ENCODE measurements at places on chromosomes 3 and 15.

DNA sequence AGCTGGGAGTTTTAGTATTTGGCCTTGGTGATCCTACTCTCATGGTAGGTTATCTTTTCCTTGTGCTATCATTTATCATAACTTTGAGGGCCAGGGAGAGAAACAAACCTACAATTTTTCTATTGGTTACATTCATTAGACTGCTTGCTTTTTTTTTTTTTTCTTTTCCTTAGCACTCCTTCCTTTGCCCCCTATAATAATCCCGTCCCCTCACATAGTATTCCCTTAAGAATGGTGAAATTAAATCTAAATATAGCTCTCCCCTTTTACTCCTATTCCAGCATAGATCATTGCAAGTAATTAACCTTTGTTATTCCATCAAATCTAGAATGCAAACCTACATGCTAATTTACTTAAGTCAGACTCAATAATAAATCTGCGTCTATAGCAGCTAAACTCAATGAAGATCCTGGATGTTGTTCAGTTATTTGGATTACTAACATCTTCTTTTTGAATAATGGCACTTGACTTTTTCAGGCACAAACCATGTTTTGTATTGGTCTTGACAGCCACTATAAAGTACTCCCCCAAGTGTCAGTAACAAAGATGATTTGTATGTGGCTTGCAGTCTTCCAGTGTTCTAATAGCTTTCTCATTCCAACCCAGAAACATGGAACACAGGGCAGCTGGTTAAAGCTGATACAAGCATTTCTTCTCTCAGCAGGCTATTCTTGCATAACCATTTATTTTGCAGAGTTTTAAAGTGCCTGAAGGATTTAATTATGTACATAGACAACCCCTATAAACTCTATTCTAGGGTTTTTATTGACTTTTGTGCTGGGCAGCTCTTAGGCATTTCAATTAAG lies 420.6 kb downstream of the MECOM start:
- DNase-seq: no peak

- DNase-seq: no peak
Measured at GRCh38 chr3:103712320-103713008, 1277.6 kb downstream of the ZPLD1 start.

GRCh38 chr15:73856458-73857192 lies 16.7 kb upstream of the TBC1D21 start:
- no peak for DNase-seq

GRCh38 chr3:174533286-174533685 lies 325.8 kb upstream of the NAALADL2 start:
- no peak for DNase-seq

DNA sequence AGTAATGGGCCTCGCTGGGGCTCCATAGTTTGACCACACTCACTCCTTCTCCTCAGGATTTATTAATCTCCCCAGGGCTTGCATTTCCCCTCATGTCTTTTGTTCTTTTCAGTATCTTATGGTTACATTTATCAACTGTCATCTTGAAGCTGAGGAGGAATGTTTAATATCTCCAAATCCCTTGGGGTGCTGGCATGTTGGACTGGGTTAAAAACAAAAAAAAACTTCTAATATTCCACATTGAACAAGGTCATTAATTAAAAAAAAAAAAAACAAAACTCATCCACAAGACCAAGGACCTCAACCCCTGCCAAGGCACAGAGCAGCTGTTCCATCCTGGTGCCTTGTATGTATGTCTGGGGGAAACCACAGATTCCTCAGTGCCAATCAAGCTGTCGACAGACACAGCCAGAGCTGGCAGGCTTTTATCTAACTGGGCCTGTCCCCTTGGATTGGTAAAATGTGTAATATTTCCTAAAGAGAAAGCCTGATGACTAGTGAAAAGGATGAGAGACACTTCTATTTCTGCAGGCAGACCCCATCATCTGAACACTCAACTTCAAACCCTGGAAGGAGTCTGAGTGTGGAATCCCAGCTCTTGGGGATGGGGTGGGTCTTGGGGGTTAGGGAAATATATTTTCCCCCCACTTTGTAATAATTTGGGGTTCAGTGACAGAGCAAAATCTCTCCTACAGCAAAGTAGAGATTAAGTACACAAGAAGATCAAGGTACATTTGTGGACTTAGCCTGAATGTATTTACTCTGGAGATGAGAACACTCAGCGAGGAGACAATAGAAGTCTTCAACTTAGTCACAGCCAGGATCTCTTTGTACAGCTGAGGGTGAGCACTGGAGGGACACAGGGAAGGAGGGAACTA lies 69.1 kb downstream of the TTC23 start:
- no peak for DNase-seq

DNA sequence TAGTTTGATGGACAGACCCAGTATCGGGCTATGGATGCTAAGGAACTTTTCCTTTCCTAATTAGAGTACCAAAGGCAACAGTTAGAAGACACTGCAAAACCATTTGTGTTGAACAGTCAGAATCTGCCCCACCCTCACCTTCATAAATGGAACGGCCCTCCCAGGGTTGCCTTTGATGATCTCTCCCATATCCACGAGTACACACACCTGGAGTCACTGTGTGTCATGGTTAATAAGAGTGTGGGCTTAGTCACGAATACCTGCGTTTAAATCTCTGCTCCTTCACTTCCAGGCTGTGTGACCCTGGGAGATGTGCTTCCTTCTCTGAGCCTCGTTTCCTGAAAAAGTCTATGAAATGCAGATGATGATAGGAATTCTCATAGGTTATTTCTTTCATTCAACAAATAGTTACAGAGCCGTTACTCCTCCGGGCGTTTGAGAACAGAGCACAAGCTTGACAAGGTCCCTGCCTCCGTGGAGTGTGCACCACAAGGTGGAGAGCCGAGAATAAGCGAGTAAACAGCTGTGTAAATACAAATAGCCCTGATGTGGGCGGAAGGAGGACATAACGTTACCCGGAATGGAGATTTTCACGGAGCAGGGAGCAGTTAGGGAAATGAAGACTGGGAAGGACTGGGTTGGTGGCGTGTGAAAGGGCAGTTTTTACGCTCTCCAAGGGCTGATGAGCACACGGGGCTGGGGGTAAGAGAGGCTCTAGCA lies 6.7 kb downstream of the SLC51A start:
- no peak for DNase-seq

DNA sequence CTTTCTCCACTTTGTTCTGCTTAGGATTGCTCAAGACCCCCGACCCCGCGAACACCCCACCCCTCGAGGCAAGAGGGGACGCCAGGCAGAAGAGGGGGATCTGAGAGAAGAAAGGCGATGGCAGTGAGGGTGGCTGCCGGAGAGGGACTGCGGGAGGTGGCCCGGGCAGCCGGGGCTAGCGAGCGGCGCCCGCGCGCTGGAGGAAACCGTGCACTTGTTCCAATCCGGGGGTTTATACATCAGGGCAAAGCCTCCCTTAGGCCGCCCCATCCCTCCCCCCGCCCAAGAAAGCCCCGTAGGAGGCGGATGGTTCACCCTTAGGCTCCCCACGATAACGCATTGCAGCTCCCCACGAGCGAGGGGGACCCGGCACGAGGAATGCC lies 475 bp downstream of the ERC2 start:
- DNase-seq: no peak

DNA sequence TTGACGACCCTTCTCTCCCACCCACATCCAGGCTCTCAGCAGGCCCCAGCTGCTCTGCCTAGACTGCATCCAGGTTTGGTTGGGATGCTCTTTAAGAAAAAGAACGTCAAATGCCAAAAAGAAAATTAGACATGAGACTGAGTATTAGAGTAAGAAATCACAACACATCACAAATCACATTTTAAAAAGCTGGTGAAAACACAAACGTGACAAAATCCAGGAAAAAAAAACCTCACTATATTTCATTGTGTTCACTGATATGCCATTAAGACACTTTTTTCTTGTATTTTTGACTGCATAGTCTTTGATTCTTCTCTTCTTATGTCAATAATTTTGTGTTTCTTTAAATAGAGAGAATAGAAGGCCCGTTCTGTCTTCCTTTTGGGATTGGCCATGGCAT lies 243.7 kb downstream of the TLE3 start:
- no peak for DNase-seq

GRCh38 chr3:150627557-150627956 lies 24.4 kb downstream of the SELENOT start:
- DNase-seq: no peak

DNA sequence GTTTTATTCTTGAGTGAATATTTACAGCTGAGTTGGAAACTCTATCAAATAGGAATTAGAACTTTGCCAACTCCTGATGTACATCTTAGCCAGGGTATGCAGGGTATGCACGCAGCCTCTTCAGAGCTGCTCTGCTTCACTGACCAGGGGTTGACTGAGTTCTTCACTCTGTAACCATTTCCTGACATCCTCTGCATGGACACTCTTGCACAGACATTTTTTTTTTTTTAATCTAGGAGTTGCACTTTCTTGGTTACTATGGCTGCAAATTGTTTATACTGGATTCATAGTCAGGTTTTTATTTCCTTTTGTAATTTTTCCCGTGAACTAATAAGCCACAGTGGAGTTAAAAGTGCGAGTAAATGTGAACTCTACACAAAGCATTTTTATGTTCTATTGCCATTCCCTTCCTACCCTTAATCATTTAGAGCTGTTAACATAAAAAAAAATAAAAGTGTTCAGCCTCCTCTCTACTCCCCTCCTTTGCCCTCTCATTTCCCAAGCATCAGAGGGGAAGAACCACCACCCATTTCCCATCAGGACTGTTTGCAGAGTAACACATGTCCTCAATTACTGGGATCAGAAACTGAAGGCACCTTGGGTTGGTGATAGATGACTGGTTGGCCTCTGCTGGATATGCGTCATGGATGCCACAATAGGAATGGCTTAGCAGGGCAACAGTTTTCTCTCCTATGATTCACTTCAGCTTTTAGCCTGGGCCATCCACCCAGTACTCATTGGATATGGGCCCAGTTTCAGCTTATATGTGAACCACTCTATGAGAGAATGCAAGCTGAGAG lies 54.0 kb downstream of the DUT start:
- no peak for DNase-seq

GRCh38 chr3:18046131-18046915 lies 303.9 kb upstream of the TBC1D5 start:
- no peak for DNase-seq

DNA sequence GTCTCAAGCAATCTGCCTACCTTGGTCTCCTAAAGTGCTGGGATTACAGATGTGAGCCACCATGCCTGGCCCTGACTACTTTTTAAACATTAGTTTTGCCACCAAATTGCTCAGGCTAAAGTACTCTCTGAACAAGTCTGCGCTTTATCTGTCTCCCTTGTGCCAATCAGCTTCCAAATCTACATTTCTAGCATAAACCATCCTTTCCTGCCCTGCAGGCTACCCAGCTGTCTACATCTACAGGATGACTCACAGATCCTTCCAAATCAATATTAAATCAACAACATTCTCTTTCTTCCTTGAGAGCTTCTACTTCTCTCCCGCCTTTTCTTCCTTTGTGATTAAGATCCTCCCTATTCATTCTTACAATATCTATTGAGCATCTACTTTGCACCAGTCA lies 16.0 kb upstream of the ATOSA start:
- DNase-seq: no peak

- no peak for DNase-seq
Measured at GRCh38 chr15:70362886-70363285, 265.2 kb upstream of the TLE3 start.

DNA sequence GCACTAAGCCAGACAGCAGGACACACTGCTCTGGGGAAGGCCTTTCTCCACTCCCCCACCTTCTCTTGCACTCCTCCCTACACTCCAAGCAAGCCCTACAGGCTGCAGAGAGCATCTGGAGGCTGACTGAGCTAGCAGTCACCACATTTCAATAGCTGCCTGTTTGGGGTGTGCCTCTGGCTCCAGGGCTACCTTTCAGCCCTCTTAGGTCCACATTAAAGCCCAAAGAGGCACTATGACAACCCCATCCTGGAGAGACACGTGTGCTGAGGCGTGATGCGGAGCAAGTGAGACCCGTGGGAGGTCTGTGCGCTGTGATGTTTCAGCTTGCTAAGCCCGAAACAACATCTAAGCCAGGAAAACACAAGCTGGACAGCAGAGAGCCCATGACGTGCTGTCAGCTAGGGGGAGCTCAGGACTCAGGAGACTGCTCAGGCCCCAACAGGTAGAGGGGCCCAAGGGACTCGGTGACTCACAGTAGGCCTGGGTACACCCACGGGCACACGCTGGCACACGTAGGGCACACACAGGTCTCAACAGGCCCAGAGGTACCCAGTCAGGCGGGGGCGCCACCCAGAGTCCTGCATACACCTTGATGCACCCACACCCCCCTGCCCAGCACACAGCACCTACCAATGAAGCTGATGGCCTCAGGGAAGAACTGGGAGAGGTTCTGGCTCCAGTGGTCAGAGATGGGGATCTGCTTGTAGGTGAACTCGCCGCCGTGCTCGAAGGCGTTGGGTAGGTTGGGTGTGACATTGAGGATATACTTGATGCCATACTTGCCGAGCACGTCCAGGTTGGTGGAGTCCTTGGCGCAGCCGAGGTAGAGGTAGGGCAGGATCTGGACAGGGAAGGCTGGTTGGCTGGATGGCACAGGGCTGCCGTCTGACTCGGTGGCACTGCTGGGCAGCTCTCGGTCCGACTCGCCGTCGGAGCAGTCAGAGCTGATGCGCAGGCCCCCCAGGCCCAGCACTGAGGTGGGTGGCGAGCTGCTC lies 2.8 kb downstream of the DUSP7 start:
- no peak for DNase-seq

- DNase-seq: no peak
Measured at GRCh38 chr15:70378126-70379031, 280.7 kb upstream of the TLE3 start.

DNA sequence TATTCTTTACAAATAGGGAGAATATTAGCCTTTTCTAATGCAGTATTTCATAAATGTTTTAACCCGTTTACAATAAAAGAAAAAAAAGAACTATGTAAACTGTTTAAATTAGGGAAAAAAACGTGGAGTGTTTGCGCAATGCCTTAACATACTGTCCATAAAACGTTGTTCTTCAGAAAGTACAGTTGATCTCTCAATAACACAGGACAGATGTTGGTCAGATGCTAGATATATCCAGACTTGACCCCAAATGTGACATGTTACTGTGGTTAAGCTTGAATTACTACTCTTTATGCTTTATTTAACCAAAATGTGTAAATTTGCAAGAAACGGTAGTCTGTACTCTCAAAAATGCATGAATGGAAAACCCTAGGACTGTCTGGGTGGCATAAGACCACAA lies 110.3 kb downstream of the PLOD2 start:
- DNase-seq: no peak

DNA sequence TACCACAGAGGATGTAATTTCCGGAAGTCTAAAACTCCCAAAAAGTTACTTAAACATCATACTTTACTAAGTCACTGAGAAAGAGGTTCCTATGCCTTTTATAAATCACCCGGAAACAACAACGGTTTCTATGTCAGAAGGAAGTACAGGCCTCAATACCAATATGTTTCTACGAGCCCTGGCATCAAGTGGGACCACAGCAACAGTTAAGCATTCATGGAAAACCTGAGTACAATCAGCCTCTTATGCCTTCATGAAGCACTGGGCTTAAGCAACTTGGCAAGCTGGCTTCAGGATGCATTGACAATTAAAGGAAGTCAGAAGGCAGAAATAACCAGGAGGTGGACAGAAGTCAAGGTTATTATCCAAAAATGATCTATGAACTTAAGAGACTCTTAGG lies 19.1 kb upstream of the B3GNT5 start:
- no peak for DNase-seq
